CD4-positive, alpha-beta T cell treated with Interleukin-4 for 1 hour (primary cell): ENCODE measurements at places on chromosomes 5 and 9.
A peak's percentile ranks its signal among the peaks of the same experiment; 100 is the strongest.

GRCh38 chr5:84383816-84384603 is 670 bp downstream of the EDIL3 start:
- DNase-seq: no peak

DNA sequence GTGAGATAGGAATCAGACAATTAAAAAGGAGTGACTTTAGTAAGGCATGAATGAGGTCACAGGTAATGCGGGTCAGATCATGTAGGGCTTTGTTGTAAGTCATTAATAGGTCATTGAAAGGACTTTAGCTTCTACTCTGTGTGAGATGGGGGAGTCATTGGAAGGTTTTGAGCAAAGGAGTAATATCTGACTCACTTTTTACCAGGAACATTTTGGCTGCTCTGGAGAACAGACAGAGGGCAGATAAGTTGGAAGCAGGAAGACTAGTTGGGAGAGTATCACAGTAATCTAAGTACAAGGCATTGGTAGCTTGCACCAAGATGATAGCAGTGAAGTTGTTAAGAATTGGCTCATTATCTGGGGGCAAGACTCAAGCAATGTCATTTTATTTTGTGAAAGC is 37.4 kb downstream of the KIF2A start:
- no peak for DNase-seq

DNA sequence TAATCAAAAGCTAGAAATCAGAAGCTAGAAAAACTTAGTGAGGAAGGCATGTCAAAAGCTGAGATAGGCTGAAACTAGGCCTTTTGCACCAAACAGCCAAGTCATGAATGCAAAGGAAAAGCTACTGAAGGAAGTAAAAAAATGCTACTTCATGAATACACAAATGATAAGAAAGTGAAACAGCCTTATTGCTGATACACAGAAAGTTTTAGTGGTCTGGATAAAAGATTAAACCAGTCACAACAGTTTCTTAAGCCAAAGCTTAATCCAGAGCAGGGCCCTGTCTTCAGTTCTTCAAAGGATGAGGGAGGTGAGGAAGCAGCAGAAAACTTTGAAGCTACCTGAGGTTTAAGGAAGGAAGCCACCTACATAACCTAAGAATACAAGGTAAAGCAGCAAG is 102.5 kb upstream of the SH3GL2 start:
- no peak for DNase-seq

GRCh38 chr5:58921159-58921558 is 338.3 kb downstream of the RAB3C start:
- no peak for DNase-seq

DNA sequence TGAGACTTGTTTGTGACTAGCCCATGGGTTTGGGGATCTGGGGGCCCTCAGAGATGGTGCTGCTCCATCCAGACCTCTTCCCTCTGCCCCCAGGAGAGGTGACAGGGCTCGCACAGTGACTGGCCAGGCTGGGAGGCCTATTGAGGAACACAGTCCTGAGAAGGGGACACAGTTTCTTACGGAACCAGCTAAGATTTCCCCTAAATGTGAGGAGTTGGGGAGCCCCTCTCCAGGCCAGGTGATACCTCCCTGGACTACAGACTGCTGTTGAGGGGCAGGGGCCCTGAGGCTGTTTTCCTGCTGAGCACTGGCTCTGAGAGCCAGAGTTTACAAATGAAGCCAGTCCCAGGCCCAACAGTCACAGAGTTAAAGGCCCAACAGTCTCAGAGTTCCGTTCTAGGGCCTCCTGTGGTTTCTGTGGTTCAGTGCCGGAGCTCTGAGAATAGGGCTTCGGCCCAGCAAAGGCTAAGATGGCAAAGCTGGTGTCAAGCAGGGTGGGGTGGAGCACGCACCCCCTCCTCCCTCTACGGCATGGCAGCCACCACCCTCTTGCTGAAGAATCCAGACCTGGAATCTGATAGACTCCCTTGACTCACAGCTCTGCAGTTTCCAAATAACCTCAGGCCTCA is 1.1 kb upstream of the SEMA4D start:
- DNase-seq: peak; percentile 76

DNA sequence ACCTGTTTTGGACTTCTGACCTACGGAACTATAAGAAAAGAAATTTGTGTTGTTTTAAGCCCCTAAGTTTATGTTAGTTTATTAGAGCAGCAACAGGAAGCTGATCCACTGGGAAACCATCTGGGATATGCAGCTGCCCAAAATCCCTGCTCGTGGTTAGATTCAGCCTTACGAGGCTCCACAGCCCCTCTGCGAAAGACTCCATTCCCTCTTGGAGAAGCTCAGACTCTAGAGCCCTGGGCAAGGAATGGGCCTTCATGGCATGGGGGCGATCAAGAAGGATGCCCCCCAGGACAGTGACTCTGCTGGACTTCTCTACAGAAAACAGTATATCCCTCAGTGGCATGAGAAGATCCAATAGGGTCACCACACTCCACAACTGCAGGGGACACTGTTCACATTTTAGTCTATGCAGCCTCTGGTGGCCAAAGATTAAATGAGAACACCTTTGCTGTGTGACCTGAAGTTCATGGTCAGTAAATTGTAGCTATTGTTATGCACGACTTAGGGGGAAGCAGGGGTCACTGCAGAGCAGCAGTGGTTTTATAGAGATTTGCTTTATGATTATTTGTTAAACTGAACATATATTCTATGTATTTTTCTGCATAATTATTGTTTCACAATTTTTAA is 21.1 kb downstream of the IRF1 start:
- DNase-seq: no peak

DNA sequence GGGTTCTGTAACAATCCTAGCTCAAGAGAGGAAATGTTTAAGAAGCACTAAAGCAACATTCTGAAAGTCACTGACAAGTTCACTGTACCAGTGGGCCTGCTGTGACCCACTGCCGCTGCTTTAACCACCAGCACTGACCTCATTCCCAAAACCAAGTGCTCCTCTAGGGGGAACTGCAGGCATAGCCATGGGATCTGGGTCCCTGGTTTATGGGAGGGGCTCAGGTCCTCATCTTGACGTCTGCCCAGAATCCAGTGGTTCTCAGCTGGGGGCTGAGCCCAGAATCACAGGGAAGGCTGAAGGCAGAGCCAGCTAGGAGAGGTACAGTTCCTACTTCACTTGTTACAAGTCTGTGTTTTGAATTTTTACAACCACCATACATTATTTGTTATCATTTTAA is 36.1 kb upstream of the SLC2A8 start:
- no peak for DNase-seq

- DNase-seq: no peak
Measured at GRCh38 chr9:70315389-70315788, 56.6 kb downstream of the SMC5 start.

DNA sequence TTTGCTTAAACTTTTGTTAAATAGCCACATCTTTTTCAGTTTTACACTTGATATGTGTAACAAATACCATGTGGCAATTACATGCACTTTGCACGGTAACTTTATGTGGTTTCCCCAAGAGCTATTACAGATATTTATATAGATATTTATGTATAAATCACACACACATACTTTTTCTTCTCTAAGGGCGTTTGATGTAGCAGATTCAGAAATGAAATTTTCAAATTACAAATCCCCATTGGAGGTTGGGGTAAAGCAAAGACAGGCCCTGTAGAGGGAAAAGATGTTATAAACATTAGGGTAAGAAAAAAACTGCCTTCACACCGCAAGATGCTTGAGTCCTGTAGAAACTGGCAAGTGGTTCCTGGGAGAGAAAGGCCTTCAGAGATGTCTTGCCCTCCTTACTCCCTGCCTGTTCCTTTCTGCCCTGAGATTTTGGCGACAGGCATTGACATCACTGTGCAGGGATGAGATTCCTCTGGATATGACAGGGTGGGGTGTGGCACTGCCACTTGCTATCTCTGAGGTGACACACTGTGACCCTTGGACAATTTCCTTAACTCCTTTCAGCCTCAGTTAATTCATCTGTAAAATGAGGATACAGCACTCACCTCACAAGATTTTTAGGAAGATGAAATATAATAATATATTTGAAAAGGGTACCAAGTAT is 177.9 kb upstream of the TUT7 start:
- DNase-seq: no peak

DNA sequence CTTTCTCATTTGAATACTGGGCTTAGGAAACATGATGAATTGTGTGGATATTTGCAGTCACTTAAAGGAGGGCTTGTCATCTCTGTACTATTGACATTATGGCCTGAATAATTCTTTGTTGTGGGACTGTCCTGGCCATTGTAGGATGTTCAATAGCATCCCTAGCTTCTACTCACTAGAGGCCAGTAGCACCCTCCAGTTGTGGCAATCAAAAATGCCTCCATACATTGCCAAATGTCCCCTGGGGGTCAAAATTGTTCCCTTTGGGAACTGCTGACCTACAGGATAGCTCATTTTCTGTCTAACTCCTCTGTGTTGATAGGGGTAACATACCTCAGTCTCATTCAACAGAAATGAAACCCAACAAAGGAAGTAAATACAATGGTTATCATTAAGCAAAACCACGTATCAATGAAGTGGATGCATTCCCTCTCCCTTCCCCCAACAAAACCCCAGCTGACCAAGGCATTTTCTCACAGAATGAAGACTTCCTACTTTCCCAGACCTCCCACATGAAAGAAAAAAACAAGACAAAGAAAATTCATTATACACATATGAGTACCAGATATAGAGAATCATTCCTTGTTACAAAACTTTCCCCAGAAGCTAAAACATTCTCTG is 18.1 kb downstream of the FYB1 start:
- DNase-seq: no peak

DNA sequence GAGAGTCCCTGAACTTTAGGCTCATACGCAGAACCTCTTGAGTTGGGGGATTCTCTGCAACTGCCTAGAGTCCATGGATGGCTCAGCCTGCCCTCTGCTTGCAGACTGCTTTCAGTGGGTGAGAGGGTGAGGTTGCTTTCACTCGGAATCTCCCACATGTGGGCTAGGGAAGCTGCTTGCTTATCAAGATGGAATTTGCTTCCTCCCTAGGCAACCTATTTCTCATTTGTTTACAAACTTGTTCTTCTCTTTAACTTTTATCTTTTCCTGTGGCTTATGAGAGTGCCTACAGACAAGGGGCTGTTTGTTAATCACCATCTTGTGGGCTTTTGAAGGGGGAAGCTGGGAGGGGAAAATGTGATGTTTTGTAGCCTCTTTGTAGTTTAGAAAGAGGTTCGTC is 10.0 kb downstream of the TLE4 start:
- DNase-seq: no peak

- DNase-seq: no peak
Measured at GRCh38 chr5:151019331-151019730, 1.1 kb upstream of the GPX3 start.

GRCh38 chr5:139262742-139263445 is 30.6 kb upstream of the MATR3 start:
- DNase-seq: peak; percentile 65

DNA sequence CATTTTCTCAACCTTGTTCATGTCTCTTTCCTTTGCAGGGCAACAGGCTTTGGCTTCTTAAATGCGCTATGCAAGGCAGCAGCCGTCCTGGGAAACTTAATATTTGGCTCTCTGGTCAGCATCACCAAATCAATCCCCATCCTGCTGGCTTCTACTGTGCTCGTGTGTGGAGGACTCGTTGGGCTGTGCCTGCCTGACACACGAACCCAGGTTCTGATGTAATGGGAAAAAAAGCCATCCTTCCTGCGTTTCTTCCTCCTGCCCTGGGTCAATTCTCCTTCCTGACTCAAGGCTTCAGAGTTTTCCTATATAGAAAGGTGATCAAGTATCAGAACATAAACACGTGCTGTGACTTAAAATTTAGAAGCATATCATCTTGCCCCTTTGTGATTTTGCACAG is 77.8 kb upstream of the IQGAP2 start:
- no peak for DNase-seq

DNA sequence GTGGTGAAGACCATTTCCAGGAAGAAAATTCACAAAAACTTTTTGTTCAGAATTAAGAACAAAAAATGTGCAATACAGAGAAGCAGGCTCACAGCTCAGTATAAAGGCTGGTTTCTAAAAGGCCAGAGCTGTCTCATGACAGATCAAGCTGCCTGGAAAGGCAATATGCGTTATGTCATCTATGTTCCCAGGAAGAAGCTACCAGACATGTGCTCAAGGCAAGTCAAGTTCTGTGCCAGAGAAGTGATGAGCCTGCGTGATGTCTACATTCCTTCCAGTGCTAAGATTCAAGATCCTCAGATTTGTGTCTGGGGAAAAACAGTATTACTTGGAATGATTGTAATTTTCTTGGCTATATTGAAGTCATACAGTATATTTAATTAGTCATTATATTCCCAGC is 104.3 kb downstream of the PDE4D start:
- no peak for DNase-seq

DNA sequence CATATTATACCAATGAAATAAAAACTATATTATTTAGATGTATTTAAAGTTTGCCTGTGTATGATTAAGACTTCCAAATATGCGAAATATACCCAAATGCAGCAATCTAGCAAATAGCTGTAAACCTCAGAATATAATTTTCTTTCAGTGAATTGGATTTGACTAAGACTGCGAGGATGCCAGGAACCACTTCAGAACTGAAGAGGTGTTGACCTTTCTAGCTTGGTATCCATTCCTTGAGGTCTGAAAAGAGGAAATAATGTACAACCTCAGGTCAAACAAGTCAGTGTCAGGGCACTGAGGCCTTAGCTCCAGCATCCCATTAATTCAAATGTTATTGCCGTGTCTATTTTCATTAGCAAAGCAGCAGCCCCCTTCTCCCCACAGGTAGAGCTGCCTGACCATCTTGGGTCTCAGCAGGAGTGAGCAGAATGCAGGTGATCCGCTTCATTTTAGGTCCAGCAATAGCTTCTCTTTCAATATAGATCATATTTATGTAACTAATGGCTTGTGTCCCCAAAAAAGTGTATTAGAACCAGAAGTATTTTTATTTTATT is 100.0 kb downstream of the KIAA1958 start:
- no peak for DNase-seq
